Nucleus accumbens (tissue), 56 donors: ENCODE measurements at places on chromosomes 1 and 21.

GRCh38 chr21:32477424-32477745, 64.9 kb downstream of the EVA1C start:
- no peak for DNase-seq

DNA sequence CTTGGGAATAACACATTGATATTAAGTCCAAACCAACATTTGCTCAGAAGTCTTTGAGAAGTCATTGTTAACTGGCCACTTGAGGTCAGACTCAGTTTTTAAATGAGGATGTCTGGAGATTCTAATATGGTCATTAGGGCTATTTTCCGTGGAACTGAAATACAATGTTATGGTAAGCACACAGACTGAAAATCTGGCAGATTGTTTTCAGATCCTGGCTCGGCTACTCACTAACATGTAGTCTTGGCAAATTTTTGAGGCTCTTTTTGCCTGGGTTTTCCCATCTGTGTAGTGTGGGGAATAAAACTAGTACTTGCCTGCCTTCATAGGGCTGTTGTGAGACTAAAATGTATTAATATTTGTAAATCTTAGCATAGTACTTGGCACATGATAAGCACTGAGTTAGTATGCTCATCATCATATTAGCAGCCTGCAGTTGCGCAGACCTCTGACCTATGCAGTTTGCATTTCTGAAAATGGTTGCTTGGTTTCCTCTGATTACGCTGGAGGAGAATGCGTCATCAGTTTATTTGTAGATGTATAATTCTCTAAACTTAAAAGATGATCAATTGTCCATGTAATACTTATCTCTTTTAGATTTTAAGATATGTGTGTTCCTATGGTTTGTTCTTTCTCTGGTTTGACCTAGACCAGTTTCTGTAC, 100.8 kb downstream of the C1orf21 start:
- no peak for DNase-seq

DNA sequence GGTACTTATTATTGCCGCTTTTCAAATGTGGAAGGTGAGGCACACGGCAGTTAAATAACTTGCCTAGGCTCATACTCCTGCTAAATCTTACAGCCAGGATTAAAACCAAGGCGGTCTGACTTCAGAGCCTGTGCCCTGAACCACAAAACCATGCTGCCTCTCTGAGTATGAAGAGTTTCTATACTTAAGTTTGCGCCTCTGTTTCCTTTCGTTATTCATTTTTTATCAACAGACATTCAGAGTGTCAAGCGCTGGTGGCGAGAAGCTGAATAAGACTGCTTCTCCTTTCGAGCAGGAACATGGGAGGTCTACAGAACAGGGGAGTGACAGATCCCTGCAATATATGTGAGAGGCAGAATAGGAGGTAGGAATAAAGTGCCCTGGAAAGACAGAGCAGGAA, 96.0 kb upstream of the DUSP10 start:
- no peak for DNase-seq

GRCh38 chr1:226135709-226136108, 50.8 kb downstream of the ACBD3 start:
- no peak for DNase-seq

GRCh38 chr1:28517649-28517999, 11.8 kb downstream of the RCC1 start:
- peak; percentile 37 for DNase-seq

DNA sequence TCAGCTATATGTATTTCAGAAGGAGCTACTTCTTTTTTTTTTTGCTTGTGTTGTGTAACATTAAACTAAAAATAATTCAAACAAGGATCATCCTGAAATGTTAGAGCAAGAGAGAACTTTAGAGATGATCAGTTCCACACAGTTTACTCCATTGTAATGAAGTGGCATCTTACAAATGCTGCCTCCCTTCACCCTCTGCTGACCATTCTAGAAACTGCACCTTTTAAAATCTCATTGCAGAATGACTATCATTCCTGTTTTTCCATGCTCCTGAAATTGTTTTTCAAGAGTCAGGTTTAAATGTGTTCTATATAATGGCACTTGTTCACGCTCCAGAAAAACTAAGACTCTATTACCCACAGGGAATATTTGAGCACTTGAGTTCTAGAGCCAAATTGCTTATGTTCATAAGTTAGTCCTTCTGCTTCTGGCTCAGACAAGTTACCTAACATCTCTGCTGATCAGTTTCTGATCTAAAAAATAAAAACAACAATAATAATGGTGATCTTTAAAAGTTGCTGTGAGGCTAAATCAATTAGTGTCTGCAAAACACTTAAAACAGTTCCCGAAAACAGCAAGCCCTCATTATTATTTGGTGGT, 21.5 kb upstream of the SLC44A5 start:
- no peak for DNase-seq

GRCh38 chr1:219161371-219161770, 12.3 kb upstream of the LYPLAL1 start:
- no peak for DNase-seq

DNA sequence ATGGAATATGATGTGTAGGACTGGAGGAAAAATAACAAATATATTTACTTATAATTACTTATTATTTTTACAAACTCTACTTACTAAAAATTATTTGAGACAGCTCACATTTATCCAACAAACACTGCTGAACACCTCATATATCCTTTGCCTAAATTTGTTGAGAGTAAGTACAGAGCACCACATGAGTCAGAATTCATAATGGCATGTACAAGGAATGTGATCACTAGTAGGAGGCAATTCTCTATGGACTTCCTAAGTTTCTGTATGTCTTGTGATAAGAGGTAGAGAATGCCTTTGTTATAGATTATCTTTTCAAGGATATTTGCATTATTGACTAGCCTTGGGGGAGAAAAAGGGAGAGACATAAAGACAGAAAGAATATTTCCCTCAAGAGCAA, 8.2 kb upstream of the ST6GALNAC3 start:
- DNase-seq: no peak

DNA sequence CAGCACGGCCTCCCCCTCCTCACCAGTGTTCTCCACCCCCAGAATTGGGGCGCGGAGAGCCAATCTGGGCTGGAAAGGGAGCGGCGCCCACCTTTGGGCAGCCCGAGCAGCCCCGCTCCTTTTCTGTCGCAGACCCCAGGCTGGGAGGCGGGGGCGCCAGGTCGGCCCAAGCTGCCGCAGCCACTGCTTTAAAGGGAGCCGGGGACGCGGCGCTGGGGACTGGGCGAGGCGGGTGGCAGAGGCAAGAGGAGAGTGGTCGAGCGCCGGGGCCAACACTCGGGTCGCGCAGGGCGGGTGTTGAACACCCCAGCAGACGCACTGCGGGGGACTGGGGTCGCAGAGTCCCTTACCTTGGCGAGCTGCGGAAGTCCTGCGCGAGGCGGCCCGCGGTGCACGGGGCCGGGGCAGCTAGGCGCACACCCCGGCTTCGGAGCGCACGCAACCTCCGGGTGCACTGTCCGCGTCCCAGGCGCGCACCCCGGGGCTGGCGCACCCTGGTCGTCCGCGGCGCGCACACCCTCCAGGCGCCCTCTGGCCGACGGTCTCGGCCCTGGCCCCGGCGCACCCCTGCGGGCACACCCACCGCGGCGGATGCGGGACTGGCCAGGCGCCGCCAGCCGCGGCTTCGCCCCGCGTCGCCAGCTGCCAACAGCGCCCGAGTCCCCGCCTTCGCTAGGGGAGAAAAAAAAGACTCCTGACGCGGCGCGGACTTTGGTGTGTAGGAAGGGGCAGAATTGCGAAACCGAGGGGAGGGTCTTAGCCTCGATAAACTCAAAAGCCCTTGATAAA, at the start of gene KANK4:
Gene KANK4, minus strand, starts transcription at position 679 of the 789 bp plus-strand sequence. CDS start 37,870 bp downstream, outside the sequence.
- DNase-seq: no peak

DNA sequence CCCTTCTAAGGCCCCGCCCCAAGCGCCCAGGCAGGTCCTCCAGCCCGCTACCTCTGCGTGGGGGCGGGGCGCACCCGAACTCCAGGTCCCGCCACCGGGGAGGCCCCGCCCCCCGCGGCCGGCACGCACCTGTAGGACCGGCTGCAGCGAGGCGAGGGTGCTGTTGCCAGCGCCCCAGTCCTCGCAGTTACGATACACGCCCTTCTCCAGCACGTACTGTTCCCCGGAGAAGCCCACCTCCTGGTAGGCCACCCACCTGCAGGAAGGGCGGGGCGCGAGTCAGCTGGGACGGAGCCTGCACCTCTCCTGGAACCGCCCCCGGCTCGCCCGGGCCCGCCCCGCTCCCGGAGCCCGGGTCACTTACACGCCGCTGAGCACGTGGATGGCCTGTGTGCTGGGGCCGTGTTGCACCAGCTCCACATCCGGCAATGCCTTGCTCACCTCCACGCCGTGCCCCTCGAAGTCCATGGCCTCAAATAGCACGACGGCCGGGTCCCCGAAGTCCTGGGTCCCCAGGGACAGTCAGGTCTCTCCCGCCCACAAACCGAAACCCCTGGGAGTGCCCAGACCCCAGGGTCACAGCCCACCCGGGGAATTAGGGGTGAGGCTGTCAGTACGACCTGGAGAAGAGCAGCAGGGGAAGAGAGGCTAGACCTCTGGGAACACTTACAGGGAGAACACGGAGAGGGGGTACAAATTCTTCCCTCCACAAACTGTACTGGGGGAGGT, 17.3 kb downstream of the CRYBG2 start:
- no peak for DNase-seq

GRCh38 chr1:97034651-97035050, 313.1 kb downstream of the PTBP2 start:
- no peak for DNase-seq

DNA sequence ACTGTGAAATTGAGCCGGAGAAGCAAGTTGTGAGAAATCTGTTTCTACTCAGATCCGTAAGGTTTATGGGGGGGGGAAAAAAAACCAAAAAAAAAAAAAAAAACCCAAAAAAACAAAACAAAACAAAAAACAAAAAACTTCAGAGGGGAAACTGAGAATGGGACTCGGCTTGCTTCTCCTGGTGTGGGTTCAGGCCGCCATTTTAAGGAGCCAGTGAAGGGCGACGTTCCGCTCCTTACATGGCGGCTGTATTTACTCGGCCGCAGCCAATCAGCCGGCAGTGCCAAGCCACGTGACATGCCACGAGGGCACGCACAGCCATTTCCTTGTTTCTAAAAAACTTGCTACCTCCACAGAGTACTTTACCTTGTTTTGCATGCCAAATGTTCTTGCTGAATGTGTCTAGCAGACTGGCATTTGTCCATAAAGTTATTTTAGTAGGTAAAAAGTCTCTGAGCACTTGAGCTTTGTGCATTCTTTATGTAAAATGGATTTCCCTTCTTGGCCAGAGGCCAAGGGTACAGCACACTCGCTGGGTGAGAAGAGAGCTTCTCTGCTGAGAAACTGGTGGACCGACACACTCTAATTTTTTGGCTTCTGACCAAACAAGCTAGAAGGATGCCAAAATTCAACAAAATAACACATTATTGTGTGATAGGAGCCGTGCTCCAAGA, 101.8 kb downstream of the NFIA start:
- peak; percentile 91 for DNase-seq

DNA sequence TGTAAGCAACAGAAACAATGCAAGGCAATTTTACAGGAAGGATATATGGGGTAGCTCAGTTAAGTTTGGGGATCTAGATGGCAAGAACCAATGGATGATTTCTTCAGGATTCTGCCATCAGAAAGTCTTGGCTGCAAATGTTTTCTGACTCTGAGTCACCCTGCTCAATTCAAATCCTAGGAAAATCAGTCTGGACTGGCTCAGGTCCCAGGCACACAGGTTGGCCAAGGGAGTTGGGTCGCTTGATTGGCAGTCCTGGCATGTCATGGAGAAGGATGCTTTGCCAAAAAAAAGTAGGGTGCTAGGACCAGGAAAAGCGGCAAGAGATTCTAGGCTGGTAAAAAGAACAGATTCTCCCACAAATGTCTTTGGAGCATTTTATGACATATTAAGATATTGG, 28.9 kb upstream of the S1PR1 start:
- DNase-seq: no peak

DNA sequence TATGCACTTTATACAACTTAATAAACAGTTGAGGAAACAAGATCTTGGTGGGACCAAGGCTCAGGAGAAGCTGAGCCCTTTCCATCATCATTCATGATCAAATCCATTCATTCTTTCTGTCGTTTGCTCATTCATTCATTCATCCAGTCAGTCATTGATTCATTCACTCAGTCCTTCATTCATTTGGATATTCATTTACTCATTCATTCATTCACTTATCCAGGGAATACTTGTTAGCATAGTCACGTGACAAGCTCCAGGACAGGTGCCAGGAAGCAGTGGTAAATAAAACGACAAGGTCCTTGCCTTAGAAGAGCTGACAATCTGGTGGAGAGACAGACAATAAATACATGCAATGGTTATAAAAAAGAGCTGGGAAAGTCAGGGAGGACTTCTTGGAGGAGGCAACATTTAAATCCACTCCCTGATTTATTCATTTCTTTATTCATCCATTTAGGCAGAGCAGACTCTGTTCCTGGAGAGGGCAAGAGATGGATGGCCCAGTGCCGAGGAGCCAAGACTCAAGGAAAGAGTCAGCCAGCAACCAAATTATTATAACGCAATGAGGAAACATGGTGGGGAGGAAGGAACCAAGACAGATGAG, 74.1 kb upstream of the CASZ1 start:
- no peak for DNase-seq

- no peak for DNase-seq
These were observed 11.5 kb downstream of the SORT1 start for GRCh38 chr1:109386054-109386717.

DNA sequence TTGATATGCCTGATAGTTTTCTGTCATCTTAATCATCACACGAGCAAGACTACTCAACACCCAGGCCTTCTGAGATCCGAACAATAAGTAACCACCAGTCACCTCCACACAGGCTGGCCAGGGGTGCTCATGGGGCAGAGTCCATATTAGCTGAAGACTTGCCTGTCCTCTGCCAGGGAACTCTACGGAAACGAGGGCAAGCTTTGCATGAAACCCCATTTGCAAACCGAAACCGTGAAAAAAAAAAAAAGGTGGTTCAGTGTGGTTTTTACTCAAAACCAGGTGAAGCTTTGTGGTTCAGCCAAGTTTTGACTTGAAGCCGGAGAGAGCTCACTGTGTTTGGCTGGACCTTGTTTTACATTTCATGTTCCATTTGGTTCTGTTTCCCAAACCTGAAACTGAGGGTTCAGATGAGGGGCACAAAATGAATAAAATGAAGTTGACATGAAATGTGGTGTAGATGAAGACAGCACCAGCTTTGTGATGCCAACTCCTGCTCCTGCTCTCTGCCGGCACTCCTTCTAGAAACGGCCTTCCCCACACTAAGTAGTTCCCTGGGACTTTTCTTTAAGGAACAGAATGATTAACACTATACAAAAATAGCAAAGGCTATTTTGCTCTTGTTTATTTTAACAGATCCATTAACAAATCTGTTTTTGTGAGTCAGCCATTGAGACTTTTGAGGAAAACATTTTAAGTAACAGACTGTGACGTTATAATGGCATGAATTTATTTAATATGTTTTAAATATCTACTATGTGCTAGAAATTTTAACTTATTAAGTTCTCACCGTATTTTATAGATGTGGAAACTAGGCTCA, 74.7 kb downstream of the RUNX1 start:
- no peak for DNase-seq
